ENCODE measurements at places on chromosomes 3 and 15.

DNA sequence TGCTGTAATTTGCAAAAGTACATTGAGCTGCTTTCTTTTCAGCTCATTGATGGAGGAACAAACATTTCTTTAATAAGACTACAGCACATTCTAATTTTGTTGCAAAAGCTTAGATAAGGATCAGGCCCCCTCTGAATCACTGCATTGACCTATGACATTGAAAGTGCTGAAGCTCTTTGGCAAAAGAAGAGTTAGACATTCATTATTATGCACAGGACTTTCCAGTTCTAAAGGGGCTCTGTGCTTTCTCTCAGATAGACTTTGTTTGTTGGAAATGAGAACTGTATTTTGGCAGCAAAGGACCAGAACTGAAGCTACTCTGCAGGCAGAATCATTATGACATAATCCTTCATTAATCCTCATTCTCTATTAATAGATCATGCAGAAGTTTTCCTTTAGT is 252.9 kb upstream of the SOX2 start:
- DNase-seq: no peak

DNA sequence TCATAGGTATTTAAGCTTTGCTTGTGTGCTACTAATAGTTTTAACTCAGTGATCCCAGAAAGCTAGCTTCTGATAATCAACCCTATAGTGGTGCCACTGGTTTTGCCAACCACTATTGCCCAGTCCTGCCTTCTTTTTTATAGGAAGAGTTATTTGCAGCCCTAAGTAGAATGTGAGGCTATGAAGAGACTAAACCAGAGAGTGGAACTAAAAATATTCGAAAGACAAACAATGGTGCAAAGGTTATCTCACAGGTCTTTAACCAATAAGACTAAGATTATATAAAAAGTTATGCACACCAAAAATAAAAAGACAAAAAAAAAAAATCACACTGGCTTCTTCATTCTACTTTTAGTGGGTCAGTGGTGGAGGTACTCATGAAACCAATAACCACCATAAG is 85.6 kb downstream of the NBEAL2 start:
- no peak for DNase-seq

GRCh38 chr15:91318931-91319330 is 218.9 kb downstream of the SV2B start:
- no peak for DNase-seq

DNA sequence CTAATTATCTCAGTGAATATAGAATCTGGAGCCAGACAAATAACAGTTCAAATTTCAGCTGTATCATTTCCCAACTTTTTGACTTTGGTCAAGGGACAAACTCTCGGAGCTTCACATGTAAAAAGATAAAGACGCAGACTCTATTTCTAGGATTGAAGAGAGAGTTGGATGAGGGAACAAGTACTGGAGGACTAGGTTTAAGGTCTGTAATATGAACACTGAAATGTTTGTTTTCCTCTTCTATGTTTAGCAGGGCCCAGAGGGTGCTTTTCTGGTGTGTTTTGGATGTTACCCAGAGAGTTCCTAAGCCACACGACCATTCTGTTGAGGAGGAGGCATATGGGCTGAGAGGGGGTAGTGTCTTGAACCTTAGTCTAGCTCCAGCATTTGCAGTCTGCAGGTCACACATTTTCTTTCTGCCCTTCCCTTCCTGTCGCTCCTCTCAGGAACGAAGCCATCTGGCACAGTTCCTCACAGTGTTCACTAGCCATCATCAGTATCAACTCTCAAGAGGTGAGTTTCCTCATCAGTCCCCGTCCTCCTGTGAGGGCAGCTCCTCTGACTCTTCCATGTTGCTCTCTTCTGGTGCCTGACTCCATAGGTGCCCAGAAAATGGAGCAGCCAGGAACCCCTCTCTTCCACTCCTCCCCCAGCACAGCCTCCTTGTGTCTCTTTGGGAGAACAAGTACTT is 250.1 kb downstream of the SQOR start:
- no peak for DNase-seq

DNA sequence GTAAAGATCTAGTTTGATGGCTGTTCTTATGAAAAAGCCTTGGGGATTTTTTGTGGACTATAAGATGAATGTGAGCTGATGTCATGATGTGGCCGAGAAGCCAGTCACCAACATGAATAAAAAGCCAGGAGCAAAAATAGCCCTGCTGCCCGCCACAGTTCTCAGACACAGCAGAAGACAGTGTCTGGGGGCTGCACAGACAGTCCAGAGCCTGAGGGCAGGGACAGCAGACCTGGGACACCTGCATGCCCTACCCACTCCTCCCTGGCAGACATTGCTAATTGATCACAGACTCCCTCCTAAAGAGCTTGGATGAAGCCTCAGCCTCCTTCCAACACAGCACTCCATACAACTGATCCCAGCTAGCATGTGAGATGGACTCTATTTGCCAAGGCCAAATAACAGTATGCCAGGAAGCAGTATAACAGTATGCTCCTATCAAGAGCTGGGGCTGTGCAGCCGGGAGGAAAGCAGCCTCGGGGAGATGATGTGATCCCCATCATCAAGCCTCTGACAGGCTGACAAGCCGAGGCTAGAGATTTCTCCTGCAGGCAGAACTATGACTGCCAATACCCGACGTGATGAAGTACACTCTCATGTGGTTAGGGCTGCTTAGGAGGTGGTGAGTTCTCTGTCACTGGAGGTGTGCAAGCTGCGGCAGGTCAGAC is 105.4 kb upstream of the RPL32 start:
- DNase-seq: no peak

- peak; percentile 15 for DNase-seq
Observed at GRCh38 chr3:195133462-195133861, 137.5 kb downstream of the XXYLT1 start.

- no peak for DNase-seq
Observed at GRCh38 chr3:44762170-44762677, 630 bp downstream of the KIF15 start.

GRCh38 chr3:101255441-101255840 is 64.9 kb downstream of the IMPG2 start:
- no peak for DNase-seq

DNA sequence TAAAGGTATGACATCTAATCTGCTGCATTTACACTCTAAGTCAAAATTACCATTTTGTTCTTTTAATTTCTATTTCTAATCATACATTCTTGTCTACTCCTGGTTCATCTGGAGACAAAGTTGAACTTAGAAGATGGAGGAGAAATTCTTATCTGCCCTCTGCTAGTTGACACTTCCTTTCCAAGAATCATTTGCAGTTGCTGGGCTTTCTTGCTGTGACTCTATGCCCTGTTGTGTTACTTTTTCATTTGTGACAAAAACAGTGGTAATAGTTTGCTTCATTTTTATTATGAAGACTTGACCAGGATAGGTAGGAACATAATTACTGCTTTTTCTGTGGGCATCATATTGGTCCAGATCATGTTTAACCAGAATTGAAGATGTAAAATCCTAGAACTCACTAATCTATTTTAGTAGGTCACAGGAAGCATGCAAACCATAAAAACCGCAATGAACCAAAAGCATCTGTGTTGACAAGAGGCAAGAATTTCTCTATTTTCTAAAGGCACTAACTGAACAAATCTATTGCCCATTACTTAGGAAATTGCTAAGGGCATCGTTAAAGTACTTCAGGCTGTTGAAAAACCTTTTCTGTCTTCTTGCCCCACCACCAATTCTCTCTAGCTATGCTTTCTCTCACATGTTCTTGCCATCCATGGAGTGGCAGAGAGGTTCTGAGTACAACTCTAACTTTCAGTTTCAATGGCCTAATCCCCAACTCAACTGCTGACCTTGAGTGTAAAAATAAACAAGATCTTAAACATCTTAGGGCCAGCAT is 4.2 kb upstream of the CCR2 start:
- peak; percentile 41 for DNase-seq

DNA sequence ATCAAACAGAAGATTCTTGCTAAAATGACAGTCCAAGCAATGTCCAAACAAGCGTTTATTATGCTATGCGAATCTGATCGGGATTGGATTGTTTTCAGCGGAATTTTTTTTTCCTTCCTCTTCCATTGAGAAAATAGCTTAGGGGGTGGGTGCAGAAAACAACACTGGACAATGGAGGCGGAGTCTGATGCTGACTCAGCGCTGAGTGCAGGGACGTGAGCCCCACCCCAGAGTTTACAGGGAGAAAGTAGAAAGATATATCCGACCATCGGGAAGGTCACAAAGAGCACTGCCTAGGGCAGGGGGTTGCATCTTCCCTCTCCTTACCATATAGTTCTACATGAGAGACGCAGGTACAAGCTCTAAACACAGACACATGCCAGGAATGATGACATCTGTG is 117.0 kb downstream of the FOXP1 start:
- no peak for DNase-seq

- no peak for DNase-seq
Observed at GRCh38 chr3:8490079-8490552, 11.5 kb upstream of the LMCD1 start.

GRCh38 chr15:93929375-93930094 is 301.8 kb upstream of the MCTP2 start:
- no peak for DNase-seq

DNA sequence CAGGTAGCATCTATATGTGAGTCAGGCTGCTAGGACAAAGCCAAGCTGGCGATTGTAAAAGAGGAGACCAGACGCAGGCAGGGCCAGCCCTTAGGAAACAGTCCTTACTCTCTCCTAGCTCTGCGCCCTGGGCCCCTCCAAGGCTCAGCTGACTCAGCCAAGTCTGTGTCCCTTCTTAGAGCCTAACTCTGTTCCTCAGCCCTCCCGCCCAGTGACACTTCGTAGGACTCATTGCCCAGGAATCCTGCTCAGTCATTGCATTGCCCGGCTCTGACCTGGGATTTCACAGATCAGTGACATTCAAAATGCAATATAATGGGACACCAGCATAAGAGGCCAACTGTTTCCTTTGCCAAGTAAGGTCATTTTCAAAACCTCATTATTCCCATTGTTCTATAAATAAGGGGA is 244.2 kb downstream of the TLE3 start:
- DNase-seq: no peak

DNA sequence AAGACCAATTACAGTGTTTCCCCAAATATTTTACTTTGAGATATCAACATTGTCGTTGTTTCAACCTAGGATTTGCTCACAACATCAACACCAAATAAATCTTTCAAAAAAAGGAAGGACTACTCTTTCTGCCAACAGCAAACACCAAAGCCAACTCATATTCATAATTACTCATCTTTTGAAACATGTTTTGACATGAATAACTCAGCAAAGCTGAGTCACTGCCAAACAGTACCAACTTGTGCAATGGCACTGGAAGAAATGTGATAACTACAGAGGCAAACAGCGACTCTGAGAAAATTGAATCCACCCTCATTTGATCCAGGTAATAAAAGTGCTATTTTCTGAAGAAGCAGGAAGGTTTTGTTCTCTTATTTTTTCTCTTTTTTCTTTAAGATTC is 67.2 kb downstream of the PEX5L start:
- DNase-seq: no peak

GRCh38 chr15:66565141-66565641 is 607 bp downstream of the LCTL start:
- DNase-seq: no peak

DNA sequence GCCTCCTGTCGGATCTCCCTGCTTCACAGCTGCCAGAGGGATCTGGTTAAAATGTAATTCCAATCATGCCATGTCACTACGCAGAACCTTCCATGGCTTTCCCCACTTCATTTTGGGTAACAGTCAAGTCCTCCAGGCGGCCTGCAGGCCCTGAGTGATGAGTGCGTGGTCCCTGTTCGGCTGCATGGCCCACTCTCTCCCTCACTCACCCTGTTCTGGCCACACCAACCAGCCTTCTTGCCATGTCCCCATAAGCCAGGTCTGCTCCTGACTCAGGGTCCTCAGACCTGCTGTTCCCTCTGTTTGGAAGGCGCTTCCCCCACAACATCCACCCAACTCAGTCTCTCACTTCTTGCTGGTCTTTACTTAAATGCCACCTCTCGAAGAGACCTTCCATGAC is 41.6 kb upstream of the LINGO1 start:
- no peak for DNase-seq

GRCh38 chr3:72661115-72661457 is 187.2 kb downstream of the SHQ1 start:
- no peak for DNase-seq

DNA sequence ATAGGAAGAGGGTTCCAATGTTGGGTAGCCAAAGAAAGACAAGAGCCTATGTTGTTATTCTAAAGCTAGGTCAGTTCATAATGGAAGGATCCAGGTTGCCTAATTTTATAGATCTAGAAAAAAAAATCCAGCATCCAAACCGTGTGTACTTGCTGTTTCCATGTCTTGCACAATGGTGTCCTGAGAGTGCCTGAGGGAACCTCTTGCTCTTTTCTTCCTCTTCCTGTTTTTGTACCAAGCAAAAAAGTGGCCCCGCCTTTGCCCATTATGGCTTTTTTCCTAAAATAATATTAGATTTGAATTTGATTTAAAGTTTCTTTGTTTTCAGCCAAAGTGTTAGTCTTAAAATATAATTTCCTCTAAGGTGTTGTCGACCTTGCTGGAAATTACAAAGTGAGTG is 224.4 kb downstream of the RYR3 start:
- no peak for DNase-seq

DNA sequence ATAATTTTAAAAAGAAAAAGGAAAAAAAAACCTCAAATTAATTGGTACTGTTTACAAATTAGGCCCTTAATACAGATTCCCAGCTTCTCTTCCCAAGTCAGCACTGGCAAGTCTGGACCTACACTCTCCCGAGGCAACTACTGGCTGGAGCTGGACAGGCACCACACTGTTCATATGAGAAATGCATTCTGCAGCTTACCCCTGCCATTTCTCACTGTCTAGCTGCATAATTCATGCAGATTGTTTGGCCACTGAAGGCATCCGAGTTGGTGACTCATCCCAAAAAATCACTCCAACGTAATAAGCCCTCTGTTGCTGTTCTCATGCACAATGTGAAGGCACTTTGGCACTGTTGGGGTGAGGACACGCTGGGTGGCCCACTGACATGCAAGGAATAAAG is 45.3 kb downstream of the ROPN1B start:
- no peak for DNase-seq

DNA sequence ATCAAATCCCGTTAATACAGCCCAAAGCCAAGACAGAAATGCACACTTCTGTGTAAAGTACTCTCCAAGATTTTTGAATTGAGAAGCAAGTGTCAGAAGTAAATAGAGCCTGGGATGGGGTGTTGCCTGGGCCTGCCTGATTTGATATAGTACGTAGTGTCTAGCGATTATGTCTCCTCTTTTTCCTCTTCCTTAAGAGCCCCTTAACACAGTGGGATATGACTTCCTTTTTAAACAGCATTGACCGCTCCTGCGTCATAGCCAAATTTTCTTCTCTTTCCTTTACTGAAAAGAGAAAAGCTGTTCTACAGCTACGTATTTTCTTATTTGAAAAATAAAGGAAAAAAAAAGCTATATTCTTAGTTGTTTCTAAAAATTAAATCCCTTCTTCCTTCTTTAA is 97.7 kb downstream of the PLCL2 start:
- DNase-seq: no peak

- DNase-seq: no peak
Observed at GRCh38 chr3:17070161-17070959, 185.6 kb downstream of the PLCL2 start.

- no peak for DNase-seq
Observed at GRCh38 chr3:168213920-168214319, 118.2 kb upstream of the GOLIM4 start.

Measured in CD4-positive, alpha-beta T cell treated with Interleukin-6 at 100 ng/mL for 8 hours (primary cell).